NCI-H2171 treated with DMSO at 0.1 percent for 48 hours (cell line): ENCODE measurements at places on chromosomes 6 and 20.

GRCh38 chr20:41293269-41294037 is 24.1 kb downstream of the ZHX3 start:
- DNase-seq = no peak

DNA sequence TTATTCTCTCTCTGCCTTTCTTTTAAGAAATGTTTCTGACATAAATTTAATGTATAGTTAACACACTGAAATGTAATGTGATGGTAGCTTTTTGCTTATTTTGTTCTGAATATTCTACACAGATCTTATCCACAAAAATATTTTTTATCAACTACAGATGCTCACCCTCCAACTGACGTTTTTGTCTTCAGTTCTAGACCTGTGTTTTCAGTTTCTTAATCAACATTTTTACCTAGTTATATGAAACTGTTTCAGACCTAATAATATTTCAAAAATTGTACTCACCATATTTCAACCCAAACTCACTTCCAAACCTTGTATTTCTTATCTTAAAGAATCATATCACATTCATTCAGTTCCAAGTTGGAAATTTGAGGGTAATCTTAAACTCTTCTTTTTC is 452.8 kb downstream of the RFPL4B start:
- no peak for DNase-seq

DNA sequence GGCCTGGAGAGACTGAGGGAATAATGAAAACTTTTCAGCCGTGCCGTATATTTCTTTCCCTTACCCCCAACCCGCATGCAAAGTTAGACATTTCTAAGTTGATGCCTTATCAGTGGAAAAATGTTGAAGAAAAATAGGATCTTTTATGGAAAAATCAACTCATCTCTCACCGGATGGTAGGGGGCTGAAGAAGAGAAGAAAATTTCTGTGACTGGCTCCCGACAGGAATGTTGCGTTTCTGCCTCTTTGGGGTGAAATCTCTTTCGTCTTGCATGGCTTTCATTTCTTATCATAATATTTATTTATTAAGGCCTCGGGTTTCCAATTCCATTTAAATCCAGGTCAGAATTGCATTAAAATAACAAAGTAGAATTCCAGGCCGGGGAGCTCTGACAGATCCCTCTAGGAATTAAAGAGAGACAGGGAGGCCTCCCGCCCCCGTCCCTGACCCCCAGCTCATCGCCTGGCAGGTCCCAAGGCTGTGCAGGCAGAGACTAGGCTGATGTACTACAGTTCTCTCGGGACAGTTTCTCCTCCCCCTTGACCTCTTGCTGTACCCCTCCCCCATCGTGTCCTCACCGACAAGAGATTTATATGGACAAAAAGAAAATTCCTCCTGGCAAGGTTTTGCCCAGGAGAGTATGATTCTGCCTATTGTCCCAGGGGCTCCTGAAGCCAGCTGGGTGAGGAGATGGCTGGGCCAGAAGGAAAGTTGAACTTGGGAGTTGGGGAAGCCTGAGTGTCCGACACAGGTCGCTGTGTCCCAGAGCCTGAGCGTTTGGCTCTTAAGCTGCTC is 1.3 kb downstream of the SCUBE3 start:
- DNase-seq = no peak

GRCh38 chr6:42782689-42783176 is 881 bp downstream of the BICRAL start:
- DNase-seq = peak; percentile 83

GRCh38 chr20:46998477-46999240 is 104.0 kb downstream of the EYA2 start:
- peak; percentile 38 for DNase-seq

GRCh38 chr20:21315138-21315537 is 12.0 kb downstream of the XRN2 start:
- no peak for DNase-seq
